Gastroesophageal sphincter (tissue), 4 donors: ENCODE measurements at places on chromosomes 6 and 20. TPM values are rescaled to one million over a fixed set of nuclear protein-coding genes. Genes with fewer than 3 reads are reported as not detected.

The RIPOR2 gene
- total RNA-seq = 3.0 TPM

The BEND6 gene
- 4.5 TPM for total RNA-seq

The OR2B6 gene
- total RNA-seq = not detected

The FOXC1 gene
- 16.9 TPM for total RNA-seq

The BANF2 gene
- not detected for total RNA-seq

The PROKR2 gene
- not detected for total RNA-seq

The EPB41L2 gene
- total RNA-seq = 116 TPM

The AFDN gene
- 60.7 TPM for total RNA-seq

The HLA-DOA gene
- total RNA-seq = 1.1 TPM

The TOMM6 gene
- total RNA-seq = 74.2 TPM

The MOG gene
- not detected for total RNA-seq

The CRISP3 gene
- not detected for total RNA-seq

The PLCB1 gene
- 75.1 TPM for total RNA-seq

The KIF25 gene
- not detected for total RNA-seq

The SLA2 gene
- total RNA-seq = not detected

The SCRT2 gene
- total RNA-seq = not detected

The RRAGD gene
- total RNA-seq = 14.8 TPM

The SLC26A8 gene
- total RNA-seq = not detected

The AKAP12 gene
- total RNA-seq = 150 TPM

The CAGE1 gene
- not detected for total RNA-seq

The STXBP5 gene
- 34.4 TPM for total RNA-seq
